ENCODE measurements at places on chromosomes 5 and 9.

DNA sequence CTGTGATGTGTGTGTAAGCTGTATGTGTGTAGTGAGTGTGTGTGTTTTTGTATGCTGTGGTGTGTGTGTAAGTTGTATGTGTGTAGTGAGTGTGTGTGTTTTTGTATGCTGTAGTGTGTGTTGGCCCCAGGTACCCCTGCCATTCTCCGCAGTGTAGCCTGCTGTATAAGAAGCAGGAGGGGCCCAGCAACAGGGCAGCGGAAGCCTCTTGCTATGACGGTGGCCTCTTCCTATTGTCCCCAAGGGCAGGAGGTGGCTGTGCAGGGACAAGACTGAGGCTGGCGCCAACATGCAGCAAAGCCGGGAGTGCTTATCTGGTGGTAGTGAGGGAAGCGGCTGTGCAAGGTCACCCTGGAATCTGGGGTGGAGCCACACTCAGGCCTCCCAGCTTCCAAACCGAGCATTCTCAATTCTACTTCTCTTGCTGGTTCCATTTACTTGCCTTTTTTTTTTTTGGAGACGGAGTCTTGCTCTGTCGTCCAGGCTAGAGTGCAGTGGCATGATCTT lies 5.1 kb downstream of the SPAAR start:
- DNase-seq, result no peak

- no peak for DNase-seq
Observed at GRCh38 chr5:146072595-146072994, 32.8 kb downstream of the PLAC8L1 start.

DNA sequence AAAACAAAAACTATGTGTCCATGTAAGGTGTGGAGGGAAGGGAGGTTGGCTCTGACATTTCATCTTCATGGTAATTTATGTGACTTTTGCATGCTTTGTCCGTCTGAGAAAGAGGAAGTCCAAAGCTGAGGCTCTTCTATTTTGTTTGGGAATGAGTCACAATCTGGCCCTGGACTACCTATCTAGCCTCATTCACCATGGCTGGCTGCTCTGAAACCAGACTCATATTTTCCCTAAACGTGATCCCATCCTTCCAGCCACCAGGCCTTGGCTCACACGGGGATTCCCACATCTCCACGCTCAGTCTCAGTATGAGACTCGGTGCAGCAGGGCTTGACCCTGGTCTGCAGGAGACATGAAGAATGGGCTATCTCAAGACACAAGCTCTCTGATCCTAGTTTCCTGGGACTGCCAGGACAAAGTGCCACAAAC lies 672.8 kb downstream of the ACTL7B start:
- DNase-seq, result no peak

DNA sequence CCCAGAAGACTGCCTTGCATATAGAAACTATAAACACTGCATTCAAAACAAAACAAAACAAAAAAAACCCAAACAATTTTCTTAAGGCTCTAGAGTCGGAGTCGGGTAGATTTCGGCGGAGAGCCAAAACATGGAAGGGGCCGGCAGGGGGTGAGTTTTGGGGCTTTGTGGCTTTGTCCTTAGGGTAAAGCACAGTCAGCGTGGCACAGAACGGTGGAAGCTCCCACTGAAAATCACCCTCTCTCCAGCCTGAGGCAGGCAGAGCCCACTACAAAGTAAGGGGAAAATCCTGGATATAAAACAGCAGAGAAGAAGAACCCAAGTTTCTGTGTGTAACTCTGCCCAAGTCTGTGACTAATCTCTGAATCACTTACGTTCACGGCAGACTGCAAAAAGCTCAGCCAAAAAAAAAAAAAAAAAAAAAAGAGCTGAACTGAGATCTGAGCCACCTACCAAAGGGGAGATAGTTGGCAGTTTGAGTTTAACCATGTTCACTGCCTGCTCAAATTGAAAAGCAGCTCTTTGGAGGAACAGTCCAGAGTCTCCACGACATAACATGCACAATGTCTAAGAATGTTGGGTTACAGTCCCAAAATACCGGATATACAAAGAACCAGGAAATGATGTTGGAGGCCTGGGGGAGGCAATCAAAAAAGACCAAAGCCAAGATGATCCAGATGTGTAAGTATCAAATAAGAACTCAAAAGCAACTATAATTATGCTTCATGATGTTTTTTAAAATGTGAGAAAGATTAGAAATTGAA lies 26.6 kb upstream of the OR2K2 start:
- no peak for DNase-seq

DNA sequence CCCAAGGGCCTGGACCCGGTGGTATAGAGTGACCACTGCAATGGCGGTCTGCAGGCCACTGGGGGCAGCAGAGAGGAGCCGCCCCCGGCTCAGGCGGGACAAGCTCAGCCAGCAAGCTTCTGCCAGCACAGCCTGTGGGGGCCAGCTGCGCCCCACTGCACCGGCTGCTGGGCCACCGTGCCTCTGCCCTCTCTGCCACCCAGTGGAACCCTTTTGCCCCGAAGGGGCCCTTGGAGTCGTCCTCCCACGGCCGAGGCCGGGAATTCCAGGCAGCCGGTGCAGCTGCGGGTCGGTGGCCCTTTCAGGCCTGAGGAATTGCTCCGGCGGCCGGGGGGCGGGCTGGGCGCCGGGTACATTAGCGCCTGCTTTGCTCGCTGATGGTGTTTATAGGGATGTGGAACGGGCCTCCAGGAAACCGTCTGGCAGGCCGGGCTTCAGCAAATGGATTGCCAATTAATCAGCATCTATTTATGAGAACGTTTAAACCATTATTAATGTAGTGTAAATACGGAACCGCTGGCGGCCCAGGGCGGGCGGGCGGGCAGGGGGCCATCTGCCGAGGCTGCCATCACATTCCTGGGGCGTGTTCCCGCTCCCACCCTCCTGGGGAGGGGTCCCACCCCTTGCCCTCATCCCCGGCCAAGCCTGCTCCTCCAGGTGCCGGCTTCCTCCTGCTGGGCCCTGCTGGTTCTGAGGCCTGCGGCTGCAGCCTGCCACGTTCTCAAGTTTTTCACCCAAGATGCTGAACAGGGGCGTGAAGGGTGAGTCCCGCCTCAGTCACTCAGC lies 127.4 kb downstream of the BARX1 start:
- peak; percentile 5 for DNase-seq

DNA sequence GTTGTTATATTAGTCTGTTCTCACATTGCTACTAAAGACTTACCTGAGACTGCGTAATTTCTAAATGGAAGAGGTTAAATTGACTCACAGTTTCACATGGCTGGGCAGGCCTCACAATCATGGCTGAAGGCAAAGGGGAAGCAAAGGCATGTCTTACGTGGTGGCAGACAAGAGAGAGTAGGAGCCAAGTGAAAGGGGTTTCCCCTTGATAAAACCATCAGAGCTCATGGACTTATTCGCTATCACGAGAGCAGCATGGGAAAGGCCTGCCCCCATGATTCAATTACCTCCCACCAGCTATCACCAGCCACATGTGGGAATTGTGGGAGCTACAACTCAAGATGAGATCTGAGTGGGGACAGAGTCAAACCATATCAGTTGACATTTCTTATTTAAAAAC lies 374.5 kb upstream of the RORB start:
- DNase-seq, result no peak

DNA sequence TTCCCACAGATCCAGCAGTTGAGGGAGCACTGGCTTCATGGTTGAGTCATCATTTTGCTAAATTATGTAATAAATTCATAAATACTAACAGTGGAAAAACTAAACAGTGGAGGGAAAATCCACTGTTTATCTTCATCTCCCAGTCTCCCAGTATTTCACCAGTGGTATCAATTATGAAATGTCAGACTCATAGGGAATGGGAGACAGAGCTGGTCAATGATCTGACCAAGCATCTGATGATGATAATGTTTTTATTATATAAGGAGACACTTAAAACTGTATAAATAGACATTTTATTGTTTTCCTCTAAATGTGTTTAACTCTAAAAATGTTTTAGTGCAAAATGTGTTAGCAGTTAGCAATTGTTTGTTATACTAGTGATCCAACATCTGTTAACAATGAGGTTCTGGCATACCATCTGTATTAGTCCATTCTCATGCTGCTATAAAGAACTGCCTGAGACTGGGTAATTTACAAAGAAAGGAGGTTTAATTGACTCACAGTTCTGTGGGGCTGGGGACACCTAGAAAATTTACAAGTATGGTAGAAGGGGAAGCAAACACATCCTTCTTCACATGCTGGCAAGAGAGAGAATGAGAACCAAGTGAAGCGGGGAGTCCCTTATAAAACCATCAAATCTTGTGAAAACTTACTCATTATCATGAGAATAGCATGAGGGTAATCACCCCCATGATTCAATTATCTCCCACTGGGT lies 11.8 kb upstream of the REEP5 start:
- DNase-seq, result no peak

- no peak for DNase-seq
Observed at GRCh38 chr9:93111001-93111370, 15.0 kb downstream of the CARD19 start.

GRCh38 chr9:124040186-124040931 lies 28.8 kb downstream of the LHX2 start:
- DNase-seq, result no peak

DNA sequence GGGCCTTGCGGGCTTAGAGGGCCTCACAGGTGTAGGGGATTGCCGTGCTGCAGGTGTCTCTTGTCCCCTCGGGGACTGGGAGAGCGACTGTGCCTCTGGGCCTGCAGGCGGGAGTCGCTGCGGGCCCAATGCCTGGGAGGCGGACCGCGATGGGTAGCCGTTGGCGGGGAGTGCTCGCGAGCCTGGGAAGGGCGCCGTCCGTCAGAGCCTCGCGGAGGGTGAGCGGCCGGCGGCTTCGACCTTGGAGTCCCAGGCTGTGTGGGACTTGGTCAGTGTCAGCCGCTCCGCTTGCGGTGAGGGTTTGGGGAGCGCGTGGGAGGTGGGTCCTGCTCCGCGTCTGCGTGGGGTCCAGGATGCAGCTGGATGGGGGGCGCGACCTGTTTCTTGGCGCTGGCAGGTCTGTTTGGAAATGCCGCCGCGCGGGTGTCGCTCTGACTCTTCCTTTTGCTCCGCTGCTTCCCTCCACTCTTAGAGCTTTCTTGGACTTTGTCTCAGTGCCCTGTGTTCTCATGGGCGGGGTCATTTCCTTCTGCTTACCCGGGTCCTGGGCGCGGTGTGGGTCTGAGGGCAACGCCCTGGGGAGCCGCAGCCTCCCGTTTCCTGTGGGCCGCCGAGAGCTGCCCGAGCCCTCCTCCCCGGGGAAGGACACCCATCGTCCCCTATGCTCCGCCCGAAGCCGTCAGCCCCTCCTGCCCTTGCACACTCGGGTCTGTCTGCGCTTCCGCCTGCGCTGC lies 88.9 kb upstream of the CACNA1B start:
- DNase-seq, result no peak

- DNase-seq, result no peak
Observed at GRCh38 chr5:17118631-17119030, 98.8 kb upstream of the BASP1 start.

DNA sequence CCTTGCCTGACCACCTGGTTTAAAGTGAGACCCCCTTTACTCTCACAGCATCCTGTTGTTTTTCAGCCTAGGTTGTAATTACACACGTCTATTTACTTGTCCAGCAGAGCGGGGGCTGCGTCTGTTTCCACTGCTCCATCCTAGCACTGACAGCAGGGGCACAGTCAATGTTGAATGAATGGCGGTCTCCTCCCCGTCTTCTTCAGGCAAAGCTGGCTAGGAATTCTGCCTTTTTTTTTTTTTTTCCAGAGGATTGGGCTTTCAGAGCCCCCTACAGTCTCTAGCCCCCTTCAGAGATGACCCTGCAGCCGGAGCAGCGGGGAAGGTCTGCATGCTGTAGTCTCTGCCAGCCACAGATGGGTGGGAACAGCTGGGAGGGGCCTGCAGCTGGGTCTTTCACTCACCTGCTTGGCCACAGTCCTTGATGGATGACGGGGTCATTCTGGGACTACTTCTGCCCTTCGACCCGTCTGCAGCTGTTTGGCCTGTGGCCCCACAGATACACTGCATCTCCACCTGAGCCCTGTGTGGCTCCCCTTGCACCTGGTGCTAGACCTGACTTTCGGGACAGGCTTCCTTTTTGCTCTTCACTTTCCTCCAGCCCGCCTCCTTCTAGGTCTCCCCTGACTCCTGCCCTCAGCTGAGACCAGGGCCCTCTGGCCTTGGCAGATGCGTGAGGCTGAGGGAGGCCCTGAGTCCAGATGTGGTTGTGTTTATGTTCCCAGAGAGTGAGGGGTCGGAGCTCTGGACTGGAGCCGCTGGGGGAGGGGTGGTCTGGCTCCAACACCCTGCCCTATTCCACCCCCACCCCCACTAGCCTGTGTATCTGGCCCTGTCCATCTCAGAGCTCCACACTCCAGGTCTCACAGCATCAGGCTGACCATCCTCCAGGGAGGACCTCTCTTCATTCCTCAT lies 8.0 kb downstream of the PITX1 start:
- no peak for DNase-seq

GRCh38 chr9:71764463-71764862 lies 3.9 kb downstream of the CEMIP2 start:
- DNase-seq, result no peak

DNA sequence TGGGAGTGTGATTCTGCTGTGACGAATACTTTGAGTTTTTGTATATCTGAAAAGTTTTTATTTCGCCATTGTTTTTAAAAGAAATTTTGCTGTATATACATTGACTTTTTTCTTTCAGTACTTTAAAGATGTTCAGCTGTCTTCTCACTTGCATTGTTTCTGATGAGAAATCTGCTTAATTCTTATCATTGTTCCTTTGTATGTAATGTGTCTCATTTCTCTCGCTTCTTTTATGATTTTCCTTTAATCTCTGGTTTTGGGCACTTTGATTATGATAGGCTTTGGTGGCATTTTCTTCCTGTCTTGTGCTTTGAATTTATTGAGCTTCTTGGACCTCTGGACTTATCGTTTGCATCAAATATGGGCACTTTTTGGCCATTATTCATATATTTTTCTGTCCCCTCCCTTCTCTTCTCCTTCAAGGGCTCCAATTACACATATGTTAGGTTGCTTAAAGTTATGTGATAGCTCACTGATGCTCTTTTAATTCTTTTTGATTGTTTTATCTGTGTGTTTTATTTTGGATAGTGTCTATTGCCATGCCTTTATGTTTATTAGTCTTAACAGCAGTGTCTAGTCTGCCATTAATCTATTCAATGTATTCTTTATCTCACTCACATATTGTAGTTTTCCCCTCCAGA lies 30.6 kb downstream of the STX17 start:
- no peak for DNase-seq
